Germinal center (tissue), 1 donor: ENCODE measurements at places on chromosomes 6 and 20.

DNA sequence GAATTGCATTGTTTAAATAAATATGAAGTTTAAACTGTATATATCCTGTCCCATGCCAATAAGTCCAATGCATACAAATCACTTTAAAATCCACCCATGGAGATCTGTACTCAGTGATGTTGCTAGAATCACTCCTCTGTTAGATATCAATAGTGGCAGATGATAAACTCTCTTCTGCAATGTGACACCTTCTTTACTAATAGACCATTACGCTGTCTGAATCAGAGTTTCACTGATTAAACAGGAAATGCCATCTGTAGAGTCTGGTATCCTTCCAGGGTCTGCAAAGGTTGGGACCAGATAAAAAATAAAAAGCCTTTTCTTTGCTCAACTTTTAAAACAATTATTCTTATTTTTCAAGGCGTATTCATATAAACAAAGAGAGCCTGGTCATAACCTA is 134.5 kb downstream of the EDN3 start:
- no peak for DNase-seq

- DNase-seq = no peak
Measured at GRCh38 chr20:44064501-44065400, 122.2 kb downstream of the JPH2 start.

GRCh38 chr20:57849121-57849520 is 139.3 kb upstream of the PMEPA1 start:
- no peak for DNase-seq

- peak; percentile 61 for DNase-seq
Measured at GRCh38 chr20:433300-433975, 25.3 kb downstream of the RBCK1 start.

- DNase-seq = no peak
Measured at GRCh38 chr20:5580940-5581708, 169.1 kb upstream of the SHLD1 start.

- DNase-seq = no peak
Measured at GRCh38 chr20:20084296-20084752, 32.0 kb downstream of the CFAP61 start.

DNA sequence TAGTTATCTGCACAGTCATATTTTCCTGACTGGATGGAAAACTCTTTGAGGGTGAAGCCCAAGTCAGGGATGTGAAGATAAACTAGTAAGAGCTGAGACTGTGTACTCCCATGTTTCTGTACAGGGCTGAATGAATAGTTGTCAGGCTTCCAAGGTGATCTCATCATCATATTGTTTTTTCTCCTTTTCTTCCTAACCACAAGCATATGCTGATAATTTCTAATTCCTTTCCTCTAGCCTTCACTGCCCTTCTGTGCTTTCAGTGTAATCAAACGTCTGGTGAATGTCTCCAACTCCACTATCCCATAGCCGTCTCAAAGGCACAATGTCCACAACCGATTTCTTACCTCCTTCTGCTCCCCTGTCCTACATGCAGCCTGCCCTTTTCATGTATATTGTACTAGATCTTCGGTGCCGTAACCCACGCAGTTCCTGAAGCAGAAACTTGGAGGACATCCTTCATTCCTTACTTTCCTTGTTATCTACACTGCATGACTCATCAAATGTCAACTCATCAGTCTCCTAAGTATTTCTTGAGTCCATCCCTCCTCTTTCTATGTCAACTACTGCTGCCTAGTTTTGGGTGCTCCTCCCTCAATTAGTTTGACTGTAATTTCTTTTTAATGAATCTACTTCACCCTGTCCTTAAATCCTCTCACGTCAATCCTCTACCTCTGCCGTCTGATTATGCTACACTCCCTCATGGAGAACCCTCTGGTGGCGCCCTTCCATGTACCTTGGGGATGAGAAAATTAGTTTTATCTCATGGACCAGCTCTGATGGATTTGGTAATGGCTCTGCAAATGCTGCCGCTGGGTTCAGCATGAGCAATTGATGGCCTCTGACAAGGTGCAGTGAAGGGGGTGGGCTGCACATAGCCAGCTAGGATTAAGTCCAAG is 21.9 kb downstream of the NCOA7 start:
- DNase-seq = no peak

- no peak for DNase-seq
Measured at GRCh38 chr20:63022501-63022900, 15.7 kb upstream of the BHLHE23 start.

DNA sequence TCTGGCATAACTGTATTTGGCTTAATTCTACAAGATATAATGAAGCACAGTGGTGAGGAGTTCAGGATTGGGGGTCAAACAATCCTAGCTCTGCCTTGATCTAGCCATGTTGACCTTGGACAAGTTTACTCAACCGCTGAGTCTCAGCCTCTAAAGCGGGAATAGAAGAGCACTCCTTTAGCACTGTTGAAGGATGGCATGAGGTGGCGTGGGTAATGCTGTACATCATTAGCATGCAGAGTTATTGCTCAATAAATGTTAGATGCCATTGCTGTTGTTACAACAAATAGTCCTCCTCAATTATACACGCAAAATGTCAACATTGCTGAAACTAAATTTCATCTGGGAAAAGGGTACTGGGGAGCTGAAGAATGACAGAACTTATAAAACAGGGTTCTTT is 78.6 kb downstream of the KIF13A start:
- DNase-seq = no peak

DNA sequence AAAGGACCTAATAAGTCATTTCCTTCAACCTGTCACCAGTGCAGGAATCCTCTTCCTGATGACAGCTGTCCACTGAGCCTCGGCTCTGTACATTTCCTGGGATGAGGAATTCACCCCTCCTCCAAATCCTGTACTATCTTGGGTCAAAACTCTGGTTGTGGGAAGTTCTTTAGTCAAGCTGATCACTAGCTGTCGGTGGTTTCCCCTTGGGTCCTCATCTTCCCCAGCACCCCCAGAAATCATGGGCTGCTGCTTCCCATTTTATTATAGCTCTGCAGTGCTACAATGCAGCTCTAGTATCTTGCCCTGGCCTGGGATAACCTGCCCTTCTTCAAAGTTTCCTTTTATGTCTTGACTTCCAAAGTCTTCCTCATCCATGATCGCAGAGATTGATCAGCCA is 14.6 kb upstream of the ADA start:
- DNase-seq = no peak

DNA sequence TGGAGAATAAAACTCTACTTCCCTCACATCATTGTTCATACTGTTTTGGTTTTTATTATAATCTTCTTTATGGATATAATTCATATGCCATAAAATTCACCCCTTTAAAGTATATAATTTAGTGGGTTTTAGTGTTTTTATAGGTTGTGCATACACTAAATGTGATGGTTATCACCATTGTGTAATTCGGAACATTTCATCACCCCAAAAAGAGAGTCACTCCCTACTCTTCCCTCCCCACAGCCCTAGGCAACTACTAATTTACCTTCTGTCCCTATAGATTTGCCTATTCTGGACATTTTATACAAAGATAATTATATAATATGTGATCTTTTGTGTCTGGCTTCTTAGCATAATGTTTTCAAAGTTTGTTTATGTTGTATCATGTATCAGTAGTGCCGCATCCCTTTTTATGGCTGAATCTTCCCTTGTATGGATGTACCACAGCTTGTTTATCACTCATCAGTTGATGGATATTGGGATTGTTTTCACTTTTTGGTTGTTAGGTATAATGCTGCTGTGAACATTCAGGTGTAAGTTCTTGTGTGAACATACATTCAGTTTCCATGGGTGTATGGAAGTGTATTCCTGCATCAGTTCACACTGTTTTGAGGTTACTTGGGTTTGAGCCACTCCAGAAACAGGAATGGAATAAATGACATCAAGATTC is 4.2 kb downstream of the TM9SF4 start:
- no peak for DNase-seq

GRCh38 chr6:144372611-144373594 is 87.8 kb downstream of the UTRN start:
- no peak for DNase-seq

DNA sequence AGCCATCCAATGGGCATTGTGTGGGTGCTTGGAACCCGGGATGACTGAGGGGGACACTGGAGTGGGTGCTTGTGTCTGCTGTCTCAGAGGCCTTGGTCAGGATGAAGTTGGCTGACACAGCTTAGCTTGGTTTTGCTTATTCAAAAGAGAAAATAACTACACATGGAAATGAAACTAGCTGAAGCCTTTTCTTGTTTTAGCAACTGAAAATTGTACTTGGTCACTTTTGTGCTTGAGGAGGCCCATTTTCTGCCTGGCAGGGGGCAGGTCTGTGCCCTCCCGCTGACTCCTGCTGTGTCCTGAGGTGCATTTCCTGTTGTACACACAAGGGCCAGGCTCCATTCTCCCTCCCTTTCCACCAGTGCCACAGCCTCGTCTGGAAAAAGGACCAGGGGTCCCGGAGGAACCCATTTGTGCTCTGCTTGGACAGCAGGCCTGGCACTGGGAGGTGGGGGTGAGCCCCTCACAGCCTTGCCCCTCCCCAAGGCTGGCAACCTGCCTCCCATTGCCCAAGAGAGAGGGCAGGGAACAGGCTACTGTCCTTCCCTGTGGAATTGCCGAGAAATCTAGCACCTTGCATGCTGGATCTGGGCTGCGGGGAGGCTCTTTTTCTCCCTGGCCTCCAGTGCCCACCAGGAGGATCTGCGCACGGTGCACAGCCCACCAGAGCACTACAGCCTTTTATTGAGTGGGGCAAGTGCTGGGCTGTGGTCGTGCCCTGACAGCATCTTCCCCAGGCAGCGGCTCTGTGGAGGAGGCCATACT is 49.4 kb downstream of the PYGB start:
- DNase-seq = peak; percentile 36

DNA sequence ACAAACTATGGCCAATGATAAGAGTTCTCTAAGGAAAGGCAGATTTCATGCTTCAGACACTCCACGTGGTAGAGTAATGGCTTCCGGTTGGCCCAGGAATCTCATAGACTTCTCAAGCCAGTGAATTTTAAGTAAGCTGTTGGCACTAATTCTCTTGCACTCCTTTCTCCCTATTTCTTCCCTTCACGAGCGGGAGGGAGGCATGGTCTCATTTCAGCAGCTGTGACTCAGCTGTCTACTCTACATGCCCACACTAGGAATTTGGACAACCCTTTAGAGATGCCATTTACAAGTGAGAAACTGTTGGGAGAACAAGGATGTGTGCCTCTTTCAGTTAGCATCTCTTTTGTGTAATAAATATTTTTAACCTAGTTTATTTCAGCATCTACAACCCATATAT is 107.7 kb downstream of the PTPRK start:
- DNase-seq = no peak

GRCh38 chr6:148316308-148316707 is 26.3 kb upstream of the SASH1 start:
- DNase-seq = no peak

DNA sequence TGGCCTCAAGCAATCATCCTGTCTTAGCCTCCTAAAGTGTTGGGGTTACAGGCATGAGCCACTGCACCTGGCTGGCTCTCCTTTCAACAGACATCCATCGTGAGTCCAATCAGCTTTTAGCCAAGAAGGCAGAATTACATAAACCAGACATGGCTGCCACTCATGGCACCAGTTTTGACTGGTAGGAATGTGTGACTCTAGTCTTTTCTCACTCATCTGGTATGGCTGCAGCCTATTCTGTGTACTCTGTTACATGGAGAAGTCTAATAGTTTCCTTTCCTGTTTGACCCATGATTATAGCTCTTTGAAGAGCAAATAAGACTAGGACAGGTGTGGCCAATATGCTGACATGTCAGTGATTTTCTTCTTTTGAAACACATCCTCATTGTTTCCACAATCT is 27.0 kb upstream of the RNF144B start:
- DNase-seq = peak; percentile 44

GRCh38 chr20:63124092-63124781 is 91.7 kb downstream of the YTHDF1 start:
- DNase-seq = no peak

GRCh38 chr6:31749301-31750036 is 9.7 kb downstream of the MSH5 start:
- DNase-seq = no peak

- DNase-seq = no peak
Measured at GRCh38 chr6:13718123-13718458, 6.5 kb upstream of the RANBP9 start.

DNA sequence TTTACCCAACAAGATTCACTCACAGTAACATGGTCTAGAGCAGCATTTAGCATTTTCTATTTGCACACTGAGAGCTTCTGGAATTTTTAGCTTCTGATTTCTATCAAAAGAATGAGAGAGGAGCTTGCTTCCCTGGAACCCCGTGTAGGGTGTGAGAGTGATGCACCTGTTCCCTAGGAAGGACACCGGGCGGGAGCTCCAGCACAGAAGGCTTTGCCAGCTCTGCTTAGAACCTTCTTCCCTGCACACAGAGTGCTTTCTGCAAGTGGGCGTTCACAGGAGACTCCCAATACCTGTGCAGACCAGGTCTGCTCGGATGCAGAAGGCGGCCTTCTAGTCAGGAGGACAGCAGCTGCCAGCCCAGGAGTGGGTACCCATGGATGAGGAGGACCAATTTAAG is 217.3 kb downstream of the TBXT start:
- no peak for DNase-seq

GRCh38 chr20:62804627-62805154 is at the start of gene OGFR:
Gene OGFR (plus strand): TSS chr20:62804835. CDS start chr20:62804860, 25 bp downstream.
- peak; percentile 88 for DNase-seq
